ENCODE measurements at places on chromosomes 2 and 18.

DNA sequence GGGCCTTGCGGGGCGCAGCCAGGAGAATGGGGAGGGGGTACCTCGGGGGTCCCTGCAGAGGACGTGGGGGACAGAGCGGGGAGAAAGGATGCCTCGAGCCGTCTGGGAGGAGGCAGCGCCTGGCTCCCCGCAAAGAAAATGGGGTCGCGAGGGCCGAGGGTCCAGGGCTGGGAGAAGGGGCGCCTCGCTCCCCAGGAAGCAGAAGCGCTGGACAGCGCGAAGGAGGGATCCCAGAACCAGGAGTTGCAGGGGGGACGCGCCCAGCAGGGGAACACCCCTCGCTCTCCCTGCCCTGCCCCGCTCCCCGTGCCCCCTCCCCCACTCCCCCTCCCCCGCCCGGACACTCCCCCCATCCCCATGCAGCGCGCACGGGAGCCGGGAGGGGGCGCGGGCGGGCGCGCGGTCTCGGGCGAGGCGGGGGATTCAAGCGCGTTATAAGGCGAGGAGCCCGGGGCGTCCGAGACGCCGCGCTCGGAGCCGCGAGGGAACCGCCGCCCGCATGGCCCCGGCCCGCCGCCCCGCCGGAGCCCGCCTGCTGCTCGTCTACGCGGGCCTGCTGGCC lies at the start of gene ERFE:
Gene ERFE, plus strand, starts transcription at position 462 of the 562 bp plus-strand sequence. Its CDS starts 38 bp downstream, at position 500.
- DNase-seq, result peak; percentile 41

- DNase-seq, result no peak
Measured at GRCh38 chr2:25324251-25324650, 17.5 kb downstream of the DNMT3A start.

- DNase-seq, result no peak
Measured at GRCh38 chr2:197626965-197627625, 48.3 kb downstream of the RFTN2 start.

DNA sequence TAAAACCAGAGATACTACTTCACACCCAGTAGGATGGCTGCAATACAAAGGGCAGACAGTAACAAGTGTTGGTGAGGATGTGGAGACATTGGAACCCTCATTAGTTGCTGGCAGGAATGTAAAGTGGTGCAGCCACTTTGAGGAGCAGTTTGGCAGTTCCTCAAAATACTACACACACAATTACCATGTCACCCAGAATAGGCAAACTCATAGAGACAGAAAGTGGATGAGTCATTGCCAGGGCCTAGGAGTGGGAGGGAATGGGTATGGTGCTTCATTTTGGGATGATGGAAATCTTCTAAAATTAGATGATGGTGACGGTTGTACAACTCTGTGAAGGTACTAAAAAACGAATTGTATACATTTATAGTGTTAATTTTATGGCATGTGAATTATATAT lies 54.8 kb downstream of the ATP9B start:
- DNase-seq, result no peak

Data from CD4-positive, alpha-beta T cell treated with Interleukin-4 for 1 hour (primary cell).